Stimulated activated CD8-positive, alpha-beta memory T cell treated with anti-CD3 and anti-CD28 coated beads, Interleukin-4, amount 100 ng/mL, for 48 hours (primary cell): ENCODE measurements at places on chromosomes 3 and 15.

GRCh38 chr3:111076732-111077131 is 5.1 kb downstream of the NECTIN3 start:
- no peak for DNase-seq

DNA sequence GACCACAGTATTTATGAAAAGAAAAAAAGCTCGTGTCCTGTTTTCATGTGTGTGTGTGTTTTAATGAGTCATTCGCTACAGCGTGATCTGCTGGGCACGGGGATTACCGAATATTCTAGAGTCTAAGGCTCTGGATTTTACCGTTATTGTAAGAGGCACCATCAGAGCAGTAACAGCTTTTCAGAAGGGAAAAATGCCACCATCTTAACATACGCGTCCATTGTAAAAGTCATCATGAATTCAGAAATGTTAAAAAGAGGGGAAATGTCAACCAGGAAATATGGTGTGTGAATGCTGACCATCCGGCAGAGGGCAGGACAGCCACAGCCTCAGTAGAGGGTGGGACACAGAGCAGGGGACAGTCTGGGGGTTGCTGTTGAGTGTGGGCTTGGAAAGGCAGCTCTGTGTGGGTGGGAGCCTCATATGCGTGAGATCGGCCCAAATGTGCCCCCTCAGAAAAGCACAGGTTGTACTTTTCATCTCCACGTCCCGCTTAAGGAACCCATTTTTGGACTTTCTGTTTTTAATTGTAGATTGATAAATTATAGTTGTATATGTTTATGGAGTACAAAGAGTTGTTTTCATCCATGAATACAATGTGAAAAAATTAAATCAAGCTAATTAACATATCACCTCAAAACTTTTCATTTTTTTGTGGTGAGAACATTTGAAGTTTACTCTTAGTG is 69.6 kb downstream of the ASB7 start:
- no peak for DNase-seq

DNA sequence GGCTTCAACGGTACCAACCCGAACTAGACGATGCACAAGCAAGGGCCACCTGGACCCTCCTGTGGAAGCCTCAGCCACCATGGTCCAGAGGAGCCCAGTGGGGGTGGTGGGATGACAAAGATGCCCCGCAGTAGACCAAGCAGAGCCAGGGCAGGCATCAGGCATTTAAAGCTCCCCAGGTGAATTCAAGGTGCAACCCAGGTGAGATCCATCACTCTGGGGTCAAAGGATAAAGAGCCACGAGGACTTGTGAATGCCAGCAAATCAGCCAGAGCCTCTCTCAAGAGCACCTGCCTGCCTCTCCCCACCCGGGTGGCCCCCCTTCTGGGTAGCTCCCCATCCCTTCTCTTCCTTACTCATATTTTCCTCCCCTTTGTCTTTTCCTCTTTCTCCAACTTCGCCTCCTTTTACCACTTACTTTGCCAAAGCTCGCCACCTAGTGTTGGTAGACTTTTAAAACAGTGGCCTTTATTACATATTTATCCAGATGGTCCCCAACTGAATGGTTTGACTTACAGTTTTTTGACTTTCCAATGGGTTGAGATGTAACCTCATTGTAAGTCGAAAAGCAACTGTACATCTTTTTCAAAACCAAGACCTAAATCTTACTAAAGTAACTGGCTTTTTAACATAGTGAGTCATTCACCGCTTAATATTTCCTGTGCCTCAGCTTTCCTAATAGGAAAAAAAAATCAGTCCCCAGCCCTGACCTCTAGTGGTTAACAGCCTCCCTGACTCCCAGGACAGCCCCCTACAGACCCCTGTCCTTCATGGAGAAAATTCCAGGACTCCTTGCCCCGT is 18.8 kb downstream of the PLA2G4F start:
- no peak for DNase-seq

- no peak for DNase-seq
These were observed 15.7 kb upstream of the RTP1 start for GRCh38 chr3:187181454-187182170.

GRCh38 chr3:111277226-111277625 is 205.6 kb downstream of the NECTIN3 start:
- no peak for DNase-seq

GRCh38 chr3:71436337-71436736 is 147.2 kb downstream of the FOXP1 start:
- peak; percentile 8 for DNase-seq
